Right forelimb (tissue), 1 donor: ENCODE measurements at places on chromosomes 6 and 20.

DNA sequence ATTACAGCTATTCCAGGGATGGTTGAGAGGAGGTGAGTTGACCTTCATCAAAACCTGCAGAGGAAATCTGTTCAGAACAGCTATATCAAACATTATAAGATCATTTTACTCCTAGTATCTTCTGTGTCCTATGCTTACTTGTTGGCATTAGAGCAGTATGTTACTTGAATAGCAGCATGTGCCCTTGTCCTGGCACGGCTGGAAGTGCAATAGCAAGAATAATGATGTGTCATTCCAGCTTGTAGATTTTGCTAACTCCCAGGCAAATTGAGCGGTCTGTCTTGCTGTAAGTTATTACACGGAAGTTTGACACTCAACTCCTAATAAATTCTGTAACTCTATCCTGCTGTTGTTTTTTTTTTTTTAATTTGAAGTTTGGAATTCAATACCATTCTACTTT is 385.5 kb downstream of the TENT5A start:
- DNase-seq, result no peak

GRCh38 chr6:15793288-15793687 is 130.5 kb upstream of the DTNBP1 start:
- DNase-seq, result no peak

DNA sequence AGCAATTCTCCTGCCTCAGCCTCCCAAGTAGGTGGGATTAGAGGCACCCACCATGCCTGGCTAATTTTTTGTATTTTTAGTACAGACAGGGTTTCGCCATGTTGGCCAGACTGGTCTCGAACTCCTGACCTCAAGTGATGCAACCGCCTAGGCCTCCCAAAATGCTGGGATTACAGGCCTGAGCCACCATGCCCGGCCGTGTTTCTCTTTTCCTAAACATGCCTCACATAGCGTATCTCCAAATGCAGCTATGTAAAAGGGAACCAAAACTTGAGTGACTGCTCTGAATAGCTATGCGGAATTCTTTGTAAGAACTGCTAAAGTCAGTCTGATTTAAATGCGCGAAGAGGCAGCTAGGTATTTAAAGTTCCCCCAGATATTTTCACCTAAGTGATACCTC is 20.5 kb downstream of the BPIFA2 start:
- DNase-seq, result no peak

DNA sequence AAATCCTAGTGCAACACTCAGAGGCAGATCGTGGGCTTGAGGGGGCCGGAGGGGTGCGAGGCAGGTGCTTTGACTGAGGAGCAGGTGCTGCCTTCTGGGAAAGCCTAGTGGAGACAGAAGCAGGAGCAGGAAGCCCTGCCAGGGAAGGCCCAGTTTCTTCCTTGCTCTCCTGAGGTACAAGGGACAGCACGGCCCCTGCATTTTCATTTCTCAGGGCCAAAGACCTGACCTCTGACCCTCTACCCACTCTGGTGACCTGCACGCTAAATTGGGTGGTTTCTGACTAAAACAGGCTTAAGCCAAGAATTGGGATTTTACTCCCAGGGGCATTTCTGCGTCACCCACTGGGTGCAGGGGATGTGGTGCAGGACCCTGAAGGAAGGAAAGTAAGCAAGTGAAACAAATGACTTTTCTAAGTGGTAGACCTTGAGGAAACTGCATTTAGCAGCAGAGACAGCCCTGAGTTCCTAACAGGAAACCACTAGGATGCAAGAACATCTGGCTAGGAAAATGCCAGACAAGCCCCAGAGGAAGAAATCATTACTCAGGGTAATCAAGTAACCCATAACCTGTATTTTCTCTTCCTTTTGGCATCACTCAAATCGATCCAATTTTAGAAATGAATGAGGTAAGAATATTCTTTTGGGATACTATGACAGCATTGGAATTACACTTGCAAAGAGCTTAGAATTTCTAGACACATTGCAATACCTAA is 141.7 kb downstream of the CD164 start:
- DNase-seq, result no peak

- DNase-seq, result no peak
These were observed 23.4 kb downstream of the CASP8AP2 start for GRCh38 chr6:89853068-89853467.

DNA sequence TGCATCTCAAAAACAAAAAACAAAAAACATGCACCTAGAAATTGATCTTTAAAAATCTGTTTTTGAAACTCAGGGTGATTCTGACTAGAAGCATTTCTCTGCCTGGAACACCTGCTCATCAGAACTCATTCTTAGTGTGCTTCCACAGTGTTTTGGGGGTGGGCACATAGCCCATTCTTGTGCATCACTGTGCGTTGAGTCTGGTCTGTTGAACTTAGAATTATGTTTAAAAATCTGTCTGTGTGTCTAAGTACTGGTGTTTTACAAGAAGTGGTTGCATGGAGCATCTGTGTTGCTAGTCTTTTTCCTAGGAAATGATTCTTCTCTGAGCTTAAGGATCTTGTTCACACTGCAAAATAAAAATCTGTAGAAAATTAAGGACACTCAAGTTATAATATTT is 264.5 kb downstream of the SOX4 start:
- DNase-seq, result no peak
